ENCODE measurements at places on chromosomes 16 and 17. TPM values are rescaled to one million over a fixed set of nuclear protein-coding genes. Genes with fewer than 3 reads are reported as not detected.

- DNase-seq, result no peak
Measured at GRCh38 chr17:74981979-74982662, 5.3 kb upstream of the CDR2L start.

DNA sequence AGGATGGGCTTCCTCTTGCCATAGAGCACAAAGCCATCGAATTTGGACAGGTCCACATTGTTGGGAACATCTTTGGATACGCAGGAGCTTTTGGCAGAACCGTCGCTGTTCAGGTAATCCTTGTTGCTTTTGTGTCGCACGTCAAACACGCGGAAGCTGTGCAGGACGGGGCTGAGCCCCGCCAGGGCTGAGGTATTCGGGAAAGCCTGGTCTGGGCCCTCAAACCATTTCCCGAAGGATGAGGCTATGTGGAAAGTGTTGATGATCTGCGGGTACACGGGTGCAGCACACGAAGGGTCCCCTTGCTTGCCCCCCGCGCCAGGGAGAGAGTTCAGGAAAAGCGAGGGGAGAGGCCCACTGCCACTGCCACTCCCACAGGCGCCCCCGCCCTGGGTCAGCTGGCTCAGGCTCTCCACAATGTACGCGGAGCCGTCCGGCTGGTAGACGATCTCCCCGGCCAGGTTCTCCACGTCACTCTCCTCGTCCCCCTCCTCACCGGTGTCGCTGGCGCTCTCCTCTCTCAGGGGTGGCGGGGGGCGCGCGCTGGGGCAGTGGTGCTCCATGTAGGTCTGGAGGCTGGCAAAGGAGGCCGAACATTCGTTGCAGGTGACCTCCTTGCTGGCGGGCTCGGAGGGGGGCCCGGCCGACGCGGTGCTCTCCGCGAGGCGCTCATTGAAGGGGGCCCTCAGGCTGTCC is 88.5 kb downstream of the ZFHX3 start:
- no peak for DNase-seq

DNA sequence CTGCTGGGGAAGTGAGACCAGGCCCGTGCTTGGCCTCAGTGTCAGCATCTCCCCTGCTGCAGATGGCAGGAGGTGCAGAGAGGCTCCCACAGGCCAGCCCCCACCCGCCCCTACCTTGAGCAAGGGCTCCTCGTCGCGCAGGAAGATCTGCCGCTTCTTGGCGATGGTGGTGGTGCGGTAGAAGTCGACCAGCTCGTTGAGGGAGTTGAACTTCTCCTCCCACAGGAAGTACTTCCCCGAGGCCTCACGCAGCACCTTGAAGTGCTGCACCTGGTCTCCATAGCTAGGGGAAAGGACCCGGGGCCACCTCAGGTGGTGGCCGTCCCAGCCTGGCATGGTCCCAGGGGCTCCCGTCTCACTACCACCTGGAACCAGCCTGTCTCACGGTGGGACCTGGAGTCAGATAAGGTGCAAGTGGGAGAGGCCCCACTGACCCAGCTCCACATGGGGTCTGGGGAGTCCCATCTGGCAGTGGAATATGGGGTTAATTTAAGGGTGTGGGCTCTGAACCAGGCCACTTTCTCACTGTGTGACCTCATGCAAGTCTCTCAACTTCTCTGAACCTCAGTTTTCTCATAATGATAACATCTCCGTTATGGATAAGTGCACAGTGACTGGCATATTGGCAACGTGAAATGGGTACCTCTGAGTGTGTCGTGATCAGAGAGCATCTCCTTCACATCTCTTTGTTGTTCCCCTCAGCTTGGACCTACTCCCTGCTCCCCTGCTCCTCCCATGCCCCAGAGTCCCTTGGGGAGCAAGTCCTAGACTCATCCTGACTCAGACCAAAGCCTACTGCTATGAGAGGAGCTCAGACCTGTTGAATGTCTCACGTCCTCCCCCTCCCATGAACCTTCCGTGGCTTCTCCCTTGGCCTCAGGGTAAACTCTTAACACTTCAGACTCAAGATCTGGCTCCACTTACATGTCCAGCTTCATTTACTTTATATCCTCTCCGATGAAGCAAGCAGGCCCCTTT is 19.8 kb upstream of the FAM83G start:
- no peak for DNase-seq

DNA sequence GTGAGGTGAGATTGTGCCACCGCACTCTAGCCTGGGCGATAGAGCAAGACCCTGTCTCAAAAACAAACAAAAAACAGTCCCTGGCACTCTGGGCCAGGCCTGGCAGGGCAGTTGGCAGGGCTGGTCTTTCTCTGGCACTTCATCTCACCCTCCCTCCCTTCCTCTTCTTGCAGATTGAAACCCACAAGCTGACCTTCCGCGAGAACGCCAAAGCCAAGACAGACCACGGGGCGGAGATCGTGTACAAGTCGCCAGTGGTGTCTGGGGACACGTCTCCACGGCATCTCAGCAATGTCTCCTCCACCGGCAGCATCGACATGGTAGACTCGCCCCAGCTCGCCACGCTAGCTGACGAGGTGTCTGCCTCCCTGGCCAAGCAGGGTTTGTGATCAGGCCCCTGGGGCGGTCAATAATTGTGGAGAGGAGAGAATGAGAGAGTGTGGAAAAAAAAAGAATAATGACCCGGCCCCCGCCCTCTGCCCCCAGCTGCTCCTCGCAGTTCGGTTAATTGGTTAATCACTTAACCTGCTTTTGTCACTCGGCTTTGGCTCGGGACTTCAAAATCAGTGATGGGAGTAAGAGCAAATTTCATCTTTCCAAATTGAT is 24.8 kb downstream of the STH start:
- DNase-seq, result no peak

DNA sequence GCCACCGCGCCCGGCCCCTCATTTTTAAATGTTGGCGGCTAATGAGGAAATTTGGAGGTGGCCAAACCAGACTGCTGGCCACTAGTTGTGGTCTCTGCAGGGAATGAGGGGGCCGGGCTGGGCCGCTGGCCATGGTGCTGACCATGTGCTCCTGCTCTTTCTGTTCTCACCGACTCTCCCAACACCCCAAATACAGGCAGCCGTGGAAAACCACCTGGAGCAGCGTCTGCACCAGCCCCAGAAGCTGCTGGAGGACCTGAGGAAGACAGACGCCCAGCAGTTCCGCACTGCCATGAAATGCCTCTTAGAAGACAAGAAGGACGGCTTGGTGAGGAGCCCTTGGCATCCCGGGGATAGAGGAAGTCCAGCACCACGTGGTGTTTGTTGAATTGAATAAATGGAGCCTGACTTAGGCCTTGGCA is 21.3 kb downstream of the OTOA start:
- DNase-seq, result no peak

GRCh38 chr16:68286153-68287074 is 22.1 kb downstream of the SLC7A6 start:
- no peak for DNase-seq

DNA sequence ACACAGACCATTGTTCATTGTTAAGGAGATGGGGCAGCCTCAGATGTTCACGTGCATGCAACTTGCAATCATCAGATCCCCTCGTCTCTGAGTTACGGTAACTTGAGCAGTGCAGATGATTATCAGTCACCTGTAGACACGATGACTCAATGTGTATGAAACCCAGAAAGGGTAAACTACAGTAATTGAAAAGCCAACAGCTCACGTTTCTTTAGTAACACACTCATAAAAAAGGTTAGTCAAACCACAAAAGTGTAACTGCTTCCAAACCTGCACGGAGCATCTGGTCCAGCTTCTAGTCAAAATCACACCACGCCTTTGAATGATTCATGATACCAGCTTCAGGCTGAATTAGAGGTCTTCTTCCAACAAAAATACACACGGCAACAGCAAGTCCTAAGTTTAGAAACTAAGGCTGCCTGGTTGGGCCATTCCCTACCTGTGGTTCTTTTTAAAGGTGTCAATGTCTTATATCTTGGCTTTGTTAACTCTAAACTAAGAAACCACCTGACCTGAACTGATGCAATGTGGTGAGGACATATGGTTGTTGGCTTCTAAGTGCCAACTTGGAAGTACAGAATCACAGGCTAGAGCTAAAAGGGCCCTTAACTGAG is 32.3 kb downstream of the GRB7 start:
- peak; percentile 72 for DNase-seq

DNA sequence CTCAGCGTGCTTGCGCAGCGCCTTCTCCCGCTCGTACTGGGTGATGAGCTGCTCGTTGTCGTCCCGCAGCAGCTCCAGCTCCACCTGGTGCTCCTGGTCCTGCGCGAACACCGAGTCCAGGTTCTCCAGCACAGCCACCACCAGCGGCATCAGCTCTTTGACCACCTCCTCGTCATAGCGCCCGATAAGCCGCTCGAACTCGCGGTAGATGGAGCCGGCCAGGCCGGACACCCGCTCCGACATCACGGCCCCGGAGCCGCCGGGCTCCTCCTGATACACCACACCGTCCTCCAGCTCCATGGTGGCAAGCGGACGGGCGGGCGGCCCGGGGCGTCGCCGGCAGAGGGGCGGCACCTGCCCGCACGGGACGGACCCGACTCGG is 320 bp downstream of the SPAG9 start:
- DNase-seq, result no peak

DNA sequence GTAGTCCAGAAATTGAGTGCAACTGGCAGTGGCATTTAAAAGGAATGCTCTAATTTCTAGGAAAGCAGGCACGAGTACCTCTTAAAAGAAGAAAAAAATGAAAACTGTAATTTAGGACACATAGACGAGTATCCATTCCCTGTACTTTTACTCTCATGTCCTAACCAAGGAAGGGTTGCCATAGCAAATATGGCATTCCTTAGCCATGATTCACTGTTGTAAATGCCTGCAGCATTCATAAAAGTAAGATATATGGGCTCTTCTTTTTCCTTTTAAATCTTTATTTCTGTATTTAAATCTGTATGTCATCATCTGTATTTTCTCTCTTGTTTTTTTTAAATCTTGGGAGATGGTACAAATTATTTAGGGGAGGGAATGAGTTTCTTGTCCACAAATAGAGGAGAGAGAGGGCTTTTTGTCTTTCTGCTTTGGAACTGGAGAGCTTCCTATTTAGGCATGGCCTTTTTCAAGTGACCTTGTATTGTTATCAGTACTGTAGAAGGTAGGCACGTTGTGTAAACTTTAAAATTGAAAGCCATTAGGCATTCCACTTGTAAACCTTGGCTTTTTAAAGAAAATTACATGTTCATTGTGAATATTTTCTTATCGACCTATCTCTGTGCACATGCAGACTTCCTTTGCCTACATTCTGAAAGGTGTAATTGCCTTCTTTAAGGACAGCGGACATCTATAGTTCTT is 50.0 kb downstream of the TENT4B start:
- peak; percentile 99 for DNase-seq

- peak; percentile 84 for DNase-seq
Measured at GRCh38 chr17:40542558-40543411, 22.5 kb downstream of the CCR7 start.

- DNase-seq, result no peak
Measured at GRCh38 chr16:3718019-3718391, 681 bp upstream of the TRAP1 start.

GRCh38 chr17:48671697-48672171 is 45.6 kb upstream of the HOXB9 start:
- DNase-seq, result peak; percentile 13

GRCh38 chr16:54204756-54205155 is 81.8 kb downstream of the IRX3 start:
- no peak for DNase-seq

GRCh38 chr16:87060034-87060986 is 256.9 kb downstream of the C16orf95 start:
- DNase-seq, result no peak

DNA sequence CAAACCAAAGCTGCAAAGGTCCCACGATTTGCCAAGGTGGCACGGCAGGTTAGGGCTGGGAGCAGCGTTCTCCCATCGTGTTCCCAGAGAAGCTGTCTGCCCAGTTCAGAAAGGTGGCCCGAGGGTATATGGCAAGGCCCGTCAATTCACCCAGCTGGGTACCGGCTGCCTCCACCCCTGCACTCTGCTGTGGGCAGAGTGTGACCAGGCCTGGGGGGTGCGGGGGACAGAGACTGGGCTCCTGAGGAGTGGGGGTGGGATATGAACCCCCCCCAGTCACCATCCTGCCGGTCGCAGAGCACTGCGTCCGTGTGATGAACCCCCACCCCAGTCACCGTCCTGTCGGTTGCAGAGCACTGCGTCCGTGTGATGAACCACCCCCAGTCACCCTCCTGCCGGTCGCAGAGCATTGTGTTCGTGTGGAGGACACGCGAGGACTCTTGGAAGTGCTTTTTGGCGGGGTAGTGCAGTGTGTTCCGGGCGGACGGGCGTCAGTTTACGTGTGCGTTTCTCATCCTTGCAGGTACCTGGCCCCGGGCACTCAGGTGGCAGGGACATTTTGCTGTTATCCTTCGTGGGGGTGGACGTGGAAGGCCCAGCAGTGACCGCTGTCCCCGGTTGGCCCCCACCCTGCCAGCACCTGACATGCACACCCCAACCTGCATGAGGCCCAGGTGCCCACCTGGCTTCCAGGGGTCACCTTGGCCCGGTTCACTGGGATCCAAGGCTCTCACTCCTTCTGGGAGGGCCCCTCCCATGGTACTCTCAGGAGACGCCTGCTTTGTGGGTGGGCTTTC is 2.7 kb upstream of the FASN start:
- DNase-seq, result no peak

DNA sequence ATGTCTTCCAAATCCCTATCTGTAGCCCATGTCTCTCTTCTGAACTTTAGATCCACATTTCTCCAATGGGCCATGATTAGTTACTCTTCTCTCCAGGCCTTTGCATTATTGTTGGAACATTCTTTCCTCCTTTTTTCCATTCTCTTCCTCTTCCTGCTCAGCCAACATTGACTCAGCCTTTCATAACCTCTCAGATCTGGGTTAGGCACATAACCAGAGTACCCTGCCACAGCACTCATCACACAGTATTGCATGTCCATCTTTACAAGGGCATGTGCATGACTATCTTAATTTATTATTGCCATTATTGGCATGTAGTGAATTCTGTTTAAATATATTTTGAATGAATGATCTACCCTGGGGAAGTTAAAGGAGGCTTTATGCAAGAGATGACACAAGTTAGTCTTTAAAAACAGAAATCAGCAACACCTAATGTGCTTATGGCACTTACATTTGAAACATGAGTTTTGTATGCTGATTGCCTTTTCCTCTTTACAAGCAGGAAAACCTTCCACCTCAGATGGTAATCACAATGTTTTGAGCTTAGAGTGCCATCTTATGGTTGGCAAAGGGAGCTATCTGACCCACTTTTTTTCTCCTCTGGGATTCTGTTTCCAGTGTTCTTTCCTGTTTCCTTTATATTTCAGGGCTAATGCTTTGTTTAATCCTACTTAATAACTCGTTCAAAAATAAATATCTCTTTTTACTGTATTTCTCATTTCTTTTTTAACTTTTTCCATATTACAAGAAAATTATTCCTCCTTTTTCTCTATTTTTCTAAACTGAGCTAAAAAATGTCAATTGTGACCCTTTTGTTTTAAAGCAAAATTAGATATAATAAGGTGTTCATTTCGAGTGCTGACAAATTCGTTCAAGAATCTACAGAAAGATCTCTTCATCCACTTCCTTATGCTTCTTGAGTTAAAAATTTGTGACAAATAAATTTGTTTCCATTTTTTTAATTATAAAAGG is 151.0 kb upstream of the RBL2 start:
- DNase-seq, result no peak

The SLC13A2 gene
- polyA plus RNA-seq, result not detected

The HS3ST6 gene
- not detected for polyA plus RNA-seq

The PIK3R6 gene
- polyA plus RNA-seq, result not detected

The SLC22A31 gene
- polyA plus RNA-seq, result 0.12 TPM

The LGALS9B gene
- not detected for polyA plus RNA-seq

The MEIOB gene
- polyA plus RNA-seq, result 0.25 TPM

The PRSS27 gene
- polyA plus RNA-seq, result 0.81 TPM

The CCL1 gene
- not detected for polyA plus RNA-seq

The TBKBP1 gene
- polyA plus RNA-seq, result 7.3 TPM

The ALOX15 gene
- polyA plus RNA-seq, result not detected

The VPS4A gene
- 19.4 TPM for polyA plus RNA-seq

All from BJ (cell line).